ENCODE measurements at places on chromosomes 7 and 10.

DNA sequence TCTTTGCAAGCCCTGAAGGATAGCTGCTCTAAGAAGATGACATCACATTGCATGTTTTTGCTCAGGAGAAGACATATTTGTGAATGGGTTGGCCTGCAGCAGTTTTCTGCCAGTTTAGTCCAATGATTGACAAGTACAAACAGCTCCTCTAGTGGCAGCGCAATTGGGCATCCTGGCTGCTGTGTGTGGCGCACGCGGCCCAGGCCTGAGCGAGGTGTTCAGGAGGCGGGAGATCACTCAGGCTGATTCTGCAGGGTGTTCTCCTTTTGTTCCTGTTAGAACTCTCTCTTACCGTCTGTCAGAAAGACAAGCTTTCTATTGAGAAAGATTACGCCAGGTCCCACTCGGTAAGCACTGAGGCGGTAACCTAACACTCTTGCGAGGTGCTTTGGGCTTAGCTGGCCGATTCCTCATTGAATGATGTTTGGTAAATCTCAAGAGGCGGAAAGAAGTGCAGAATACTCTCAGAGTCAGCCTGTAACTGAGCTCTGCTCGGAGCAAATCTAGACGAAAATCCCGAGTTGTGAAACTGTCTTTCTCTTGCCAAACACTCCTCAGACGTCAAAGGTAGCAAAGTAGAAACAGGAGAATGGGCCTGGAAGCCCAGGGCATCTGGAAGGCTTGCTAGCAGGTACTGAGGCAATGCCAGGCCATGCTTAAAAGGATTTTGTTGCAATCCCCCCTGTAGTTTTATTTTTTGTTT lies 219.2 kb upstream of the BMPER start:
- DNase-seq, result no peak

GRCh38 chr10:50928190-50928552 lies 42.7 kb upstream of the A1CF start:
- no peak for DNase-seq

DNA sequence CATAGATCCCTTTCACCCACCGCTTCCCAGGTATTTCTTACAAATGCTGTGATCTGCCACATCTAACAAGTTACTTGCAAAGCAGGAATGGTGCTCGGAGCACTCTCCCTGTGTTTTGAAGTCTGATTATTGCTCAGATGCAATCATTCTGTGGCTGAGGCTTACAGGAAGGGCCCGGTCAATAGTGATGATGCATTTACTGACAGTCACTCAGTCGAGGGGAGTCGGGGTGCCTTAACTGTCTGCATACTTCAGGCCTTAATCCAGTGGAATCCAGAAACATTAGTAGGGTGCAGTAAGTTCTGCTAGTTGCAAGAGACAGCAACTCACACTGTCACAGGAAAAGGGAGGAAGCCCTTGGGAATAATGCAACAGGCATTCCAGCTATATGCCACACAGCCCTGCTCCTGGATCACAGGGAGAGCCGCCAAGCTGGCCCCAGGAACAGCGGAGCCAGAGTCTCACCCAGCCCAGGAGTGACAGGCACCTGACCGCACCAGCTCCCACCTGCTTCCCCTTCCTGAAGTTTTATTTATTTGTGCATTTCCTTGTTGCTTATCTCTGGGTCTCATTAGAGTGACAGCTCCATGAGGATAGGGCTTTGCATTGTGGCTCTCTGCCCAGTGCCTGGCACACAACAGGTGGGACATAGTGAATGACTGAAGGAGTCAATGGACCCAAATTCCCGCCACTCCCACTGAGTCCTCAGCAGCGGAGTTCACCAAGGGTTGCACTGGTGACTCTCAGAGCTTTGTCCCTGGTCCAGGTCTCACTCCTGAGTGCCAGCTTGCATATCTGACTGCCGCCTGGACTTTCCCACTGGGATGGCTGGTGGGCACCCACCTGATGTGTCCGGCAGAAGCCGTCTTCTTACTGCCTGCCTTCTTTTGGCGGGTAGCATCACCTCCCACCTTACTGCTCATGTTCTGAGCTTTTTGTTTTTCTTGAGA lies 212.5 kb upstream of the SH2B2 start:
- DNase-seq, result no peak

GRCh38 chr7:96135241-96135640 lies 186.7 kb downstream of the SLC25A13 start:
- DNase-seq, result no peak

- DNase-seq, result no peak
Observed at GRCh38 chr10:51743146-51743545, 43.8 kb upstream of the CSTF2T start.

GRCh38 chr7:3922175-3922635 lies 621.2 kb downstream of the SDK1 start:
- DNase-seq, result no peak

GRCh38 chr7:2198760-2199159 lies 34.0 kb downstream of the MAD1L1 start:
- no peak for DNase-seq

DNA sequence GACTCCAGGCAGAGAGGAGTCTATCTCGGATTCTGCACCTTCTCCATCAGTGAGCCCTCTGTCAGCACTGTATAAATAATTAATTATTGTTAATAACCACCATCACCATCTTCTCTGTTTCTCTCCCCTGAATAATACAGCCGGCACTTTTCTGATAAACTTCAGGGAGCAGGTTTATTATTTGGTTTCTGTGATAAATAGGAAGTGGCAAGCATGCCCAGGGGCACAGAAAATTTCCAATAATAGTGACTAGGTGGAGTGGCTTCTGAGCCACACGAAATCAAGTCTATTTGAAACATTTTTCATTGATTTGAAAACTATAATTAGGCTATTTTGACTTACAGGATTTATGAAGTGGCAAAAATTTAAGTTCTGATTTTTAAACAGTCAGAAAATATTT lies 186.8 kb upstream of the TMEM229A start:
- DNase-seq, result no peak

GRCh38 chr7:112214268-112214667 lies 7.8 kb downstream of the ZNF277 start:
- no peak for DNase-seq

DNA sequence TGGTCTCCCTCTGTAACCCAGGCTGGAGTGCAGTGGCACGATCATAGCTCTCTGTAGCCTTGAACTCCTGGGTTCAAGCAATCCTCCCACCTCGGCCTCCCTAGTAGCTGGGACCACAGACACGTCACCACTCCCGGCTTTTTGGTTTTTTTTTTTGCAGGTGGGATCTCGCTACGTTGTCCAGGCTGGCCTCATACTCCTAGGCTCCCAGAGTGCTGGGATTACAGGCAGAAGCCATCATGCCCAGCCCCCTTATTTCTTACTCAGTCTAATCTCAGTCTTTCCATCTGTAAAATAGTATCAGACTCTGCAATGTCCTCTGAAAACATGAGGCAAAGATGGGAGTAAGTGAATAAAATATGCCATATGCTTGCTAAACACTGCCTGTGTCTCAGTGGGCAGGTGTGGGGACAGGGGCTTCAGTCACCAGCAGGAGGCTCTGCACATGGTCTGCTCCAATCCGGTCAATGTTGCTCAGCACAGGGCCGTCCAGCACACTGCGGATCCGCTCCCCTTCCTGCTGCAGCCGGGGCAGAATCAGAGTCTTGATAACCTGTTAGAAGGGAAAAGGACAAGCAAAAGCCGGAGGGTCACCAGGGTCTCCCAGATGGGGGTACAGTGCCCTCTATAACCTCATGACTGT lies 8.2 kb downstream of the AP4M1 start:
- DNase-seq, result no peak

- DNase-seq, result no peak
Observed at GRCh38 chr7:106460792-106461254, 176.0 kb upstream of the NAMPT start.

- no peak for DNase-seq
Observed at GRCh38 chr7:21253740-21254687, 173.9 kb upstream of the SP4 start.

GRCh38 chr10:105148456-105148855 lies 507.4 kb downstream of the SORCS3 start:
- no peak for DNase-seq

DNA sequence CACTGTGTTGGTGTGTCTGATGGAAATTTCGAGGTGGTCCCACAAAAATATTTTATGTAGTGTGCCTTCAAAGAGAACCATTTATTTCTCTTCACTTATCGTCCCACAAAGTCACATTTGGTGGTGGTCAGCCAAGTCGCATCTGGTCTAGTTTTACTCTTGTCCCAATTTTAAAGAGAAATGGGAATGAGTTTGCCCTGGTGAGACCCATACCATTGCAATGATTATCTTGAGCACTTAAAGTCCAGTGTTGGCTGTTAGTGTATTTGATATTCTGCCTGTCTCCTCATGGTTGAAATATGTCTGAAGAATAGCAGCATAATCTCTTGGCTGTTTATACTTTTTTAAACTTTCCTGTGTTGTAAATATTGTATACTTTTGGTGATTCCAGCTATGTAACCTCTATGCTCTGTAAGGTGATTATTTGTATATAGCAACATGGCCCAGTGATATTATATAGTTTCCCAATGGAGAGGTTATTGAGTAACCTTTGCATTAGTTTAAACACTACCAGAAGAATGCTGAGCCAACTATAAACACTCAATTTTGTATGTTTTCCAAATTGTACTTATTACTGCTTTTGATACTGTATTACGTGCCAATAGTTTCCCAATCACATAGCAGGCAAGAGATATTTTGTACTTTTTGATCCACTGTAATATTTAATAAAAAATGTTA lies 172.2 kb downstream of the RTKN2 start:
- DNase-seq, result no peak

- DNase-seq, result no peak
Observed at GRCh38 chr10:122957474-122957873, 3.4 kb upstream of the C10orf88 start.

GRCh38 chr7:3897430-3898372 lies 596.6 kb downstream of the SDK1 start:
- DNase-seq, result peak; percentile 11

DNA sequence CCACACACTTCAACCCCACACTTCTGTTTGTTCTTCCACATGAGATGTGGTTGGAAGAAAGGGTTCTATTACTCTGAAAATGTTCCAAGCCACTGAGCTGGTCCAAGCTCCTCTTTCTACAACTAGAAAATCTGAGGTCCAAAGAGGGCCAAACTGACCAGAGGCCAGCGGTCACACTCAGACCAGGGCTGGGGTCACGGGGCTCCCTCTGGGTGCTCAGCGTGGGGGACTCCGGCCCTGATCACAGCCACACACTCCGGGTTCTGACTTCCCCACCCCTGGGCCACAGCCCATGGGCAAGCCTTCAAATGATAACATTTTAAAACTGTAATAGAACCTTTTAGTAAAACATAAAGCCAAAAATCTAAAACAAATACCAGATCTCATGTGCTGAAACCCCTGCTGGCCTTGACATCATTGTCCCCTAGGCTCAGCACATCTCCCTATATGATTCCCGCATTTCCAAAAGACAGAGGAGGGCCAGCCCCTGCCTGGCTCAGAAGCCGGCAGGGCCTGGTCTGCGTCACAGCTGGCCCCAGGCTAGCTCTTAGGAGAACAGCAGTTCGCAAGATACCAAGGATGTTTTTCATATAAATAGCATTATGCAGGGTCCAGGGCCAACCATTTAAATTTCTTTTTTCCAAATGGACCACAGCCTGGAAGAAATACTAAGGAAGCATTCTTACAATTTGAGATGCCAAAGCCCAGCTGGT lies 3.3 kb downstream of the CRYGN start:
- no peak for DNase-seq

GRCh38 chr7:28807396-28807994 lies 150.6 kb downstream of the TRIL start:
- no peak for DNase-seq

GRCh38 chr7:5428478-5429252 lies 5.0 kb upstream of the TNRC18 start:
- no peak for DNase-seq

DNA sequence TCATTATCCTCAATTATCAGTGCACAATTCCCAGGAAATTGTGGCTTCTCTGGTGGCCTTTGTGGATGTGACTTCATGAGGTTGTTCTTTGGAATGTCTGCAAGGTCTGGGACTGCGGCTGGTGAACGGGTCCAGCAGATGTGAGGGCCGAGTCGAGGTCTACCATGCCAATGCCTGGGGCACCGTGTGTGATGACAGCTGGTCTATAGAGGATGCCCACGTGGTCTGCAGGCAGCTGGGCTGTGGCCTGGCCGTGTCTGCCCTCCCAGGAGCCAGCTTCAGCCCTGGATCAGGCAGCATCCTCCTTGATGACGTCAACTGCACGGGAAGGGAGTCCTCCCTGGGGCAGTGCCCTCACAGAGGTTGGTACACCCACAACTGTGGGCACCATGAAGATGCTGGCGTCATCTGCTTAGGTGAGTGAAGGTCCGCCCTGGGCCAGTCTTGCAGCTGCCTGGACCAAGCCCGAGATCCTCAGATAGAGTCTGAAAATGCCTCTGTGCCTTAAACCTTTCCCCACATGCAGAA lies 46.9 kb downstream of the CUZD1 start:
- no peak for DNase-seq

GRCh38 chr10:69901628-69902505 lies 100.2 kb downstream of the COL13A1 start:
- DNase-seq, result no peak

DNA sequence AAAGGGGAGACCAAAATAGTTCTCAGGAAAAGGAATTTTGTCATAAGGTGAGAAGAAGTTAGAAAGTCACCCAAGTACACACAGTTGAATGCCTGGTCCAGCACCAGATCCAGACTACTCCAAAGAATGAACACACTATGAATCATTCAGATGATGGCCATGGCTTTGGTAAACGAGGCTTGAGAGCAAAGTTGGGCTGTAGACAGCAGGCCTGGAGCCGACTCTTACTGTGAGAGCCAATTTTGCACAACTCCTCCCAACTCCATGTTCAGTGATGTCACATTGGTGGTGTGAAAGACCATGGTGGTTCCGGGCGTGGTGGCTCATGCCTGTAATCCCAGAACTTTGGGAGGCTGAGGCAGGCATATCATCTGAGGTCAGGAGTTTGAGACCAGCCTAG lies 131.6 kb downstream of the PKD1L1 start:
- no peak for DNase-seq

DNA sequence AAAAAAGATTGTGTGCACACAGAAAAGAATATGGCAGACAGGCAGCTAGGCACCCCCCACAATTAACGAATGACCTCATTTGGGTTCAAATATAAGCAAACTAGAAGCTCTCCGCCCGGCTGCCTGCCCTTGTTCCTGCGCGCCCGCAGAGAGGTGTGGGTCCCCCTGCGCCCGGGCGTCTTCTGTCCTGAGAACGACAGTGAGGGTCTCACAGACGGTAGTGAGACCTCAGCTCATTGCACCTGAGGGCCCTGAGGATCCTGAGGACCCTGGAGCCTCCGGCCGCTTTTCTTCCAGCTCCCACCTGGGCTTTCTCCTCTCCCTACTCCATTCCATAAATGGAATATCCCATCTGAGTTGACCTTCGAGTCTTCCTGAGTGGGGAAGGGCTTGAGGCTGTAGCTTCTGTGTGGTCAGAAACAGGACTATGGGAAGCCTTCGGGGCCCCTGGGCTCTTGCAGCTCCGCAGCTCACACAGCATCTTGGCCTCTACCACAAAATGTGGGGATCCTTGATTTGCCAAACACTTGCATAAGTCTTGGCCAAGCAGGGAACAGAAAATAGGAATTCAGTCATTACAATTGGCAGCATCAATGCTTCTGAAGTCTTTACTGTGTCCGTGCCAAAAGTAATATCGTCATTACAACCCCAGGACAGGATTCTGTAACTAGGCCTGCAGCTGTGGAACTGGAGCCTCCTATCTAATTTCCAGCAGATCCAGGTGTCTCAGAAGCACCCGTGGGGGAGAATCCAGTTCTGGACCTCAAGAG lies 43.8 kb downstream of the JAKMIP3 start:
- DNase-seq, result no peak

Data from stimulated activated CD8-positive, alpha-beta memory T cell treated with anti-CD3 and anti-CD28 coated beads, Interleukin-15, amount 100 ng/mL, for 1 hour (primary cell).